ENCODE measurements at places on chromosomes 11 and 22. TPM values are rescaled to one million over a fixed set of nuclear protein-coding genes. Genes with fewer than 3 reads are reported as not detected.

RFPL2 gene
- total RNA-seq: not detected

RASD2 gene
- total RNA-seq: not detected

GRCh38 chr11:121446752-121447156 lies 5.4 kb upstream of the SORL1 start:
- no peaks in the 10 kb centered on the region for H3K27me3 ChIP-seq
- DNase-seq: no peak
- H3K27ac ChIP-seq: peak overlapping the region; percentile 80
- H3K4me1 ChIP-seq: peaks cover 75% of the 10 kb centered on the region
- no peak overlapping the region for H3K4me3 ChIP-seq
- H3K36me3 ChIP-seq: no peaks in the 10 kb centered on the region

KCNJ11 gene
- total RNA-seq: 1.3 TPM

GSTT2B gene
- not detected for total RNA-seq

- DNase-seq: no peak
- no peaks in the 10 kb centered on the region for H3K4me1 ChIP-seq
- no peaks in the 10 kb centered on the region for H3K36me3 ChIP-seq
- no peak overlapping the region for H3K27ac ChIP-seq
- no peaks in the 10 kb centered on the region for H3K27me3 ChIP-seq
Observed at GRCh38 chr11:66686100-66686785, 8.6 kb upstream of the RBM4B start.

DEPDC7 gene
- total RNA-seq: 2.2 TPM

- no peak overlapping the region for H3K27ac ChIP-seq
- H3K27me3 ChIP-seq: peaks cover 6% of the 10 kb centered on the region
- H3K4me3 ChIP-seq: no peak overlapping the region
Observed at GRCh38 chr11:112615238-112615637, 346.0 kb upstream of the NCAM1 start.

TMEM86A gene
- total RNA-seq: 0.05 TPM
